ENCODE measurements at places on chromosomes 12 and 14. TPM values are rescaled to one million over a fixed set of nuclear protein-coding genes. Genes with fewer than 3 reads are reported as not detected.

The TBK1 gene
- total RNA-seq: 25.7 TPM

The ASB2 gene
- 4.5 TPM for total RNA-seq

The ADGRD1 gene
- 2.2 TPM for total RNA-seq

The APOF gene
- total RNA-seq: not detected
